ENCODE measurements at places on chromosomes 3 and 15.

GRCh38 chr3:102484363-102484762 lies 49.5 kb downstream of the ZPLD1 start:
- H3K36me3 ChIP-seq, result no peaks in the 10 kb centered on the region
- no peak overlapping the region for H3K27ac ChIP-seq

DNA sequence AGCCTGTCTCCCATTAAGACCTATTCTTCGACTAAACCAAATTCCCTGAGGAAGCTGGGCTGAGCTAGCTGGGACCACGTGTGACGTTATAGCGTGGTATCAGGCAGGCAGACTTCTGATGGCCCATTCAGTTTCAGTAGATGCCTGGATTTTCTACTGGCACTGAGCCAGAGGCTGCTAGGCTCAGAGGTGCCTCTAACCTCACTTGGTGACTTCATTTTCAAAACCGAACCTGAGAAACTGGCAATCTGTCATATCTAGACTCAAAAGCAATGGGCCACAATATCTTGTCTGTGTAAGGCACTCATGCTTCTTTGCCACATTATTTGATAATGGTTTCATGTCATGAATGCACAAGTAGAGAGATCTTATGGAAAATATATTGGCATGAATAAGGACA lies 352.1 kb upstream of the AZI2 start:
- no peak for DNase-seq
- H3K36me3 ChIP-seq, result no peaks in the 10 kb centered on the region
- no peak overlapping the region for H3K4me3 ChIP-seq
- H3K4me1 ChIP-seq, result peaks cover 8% of the 10 kb centered on the region
- H3K27ac ChIP-seq, result no peak overlapping the region

GRCh38 chr3:85875589-85875988 lies 916.8 kb downstream of the CADM2 start:
- no peak overlapping the region for H3K27ac ChIP-seq
- H3K36me3 ChIP-seq, result no peaks in the 10 kb centered on the region
- H3K4me3 ChIP-seq, result no peak overlapping the region
- no peaks in the 10 kb centered on the region for H3K27me3 ChIP-seq
- DNase-seq, result no peak

DNA sequence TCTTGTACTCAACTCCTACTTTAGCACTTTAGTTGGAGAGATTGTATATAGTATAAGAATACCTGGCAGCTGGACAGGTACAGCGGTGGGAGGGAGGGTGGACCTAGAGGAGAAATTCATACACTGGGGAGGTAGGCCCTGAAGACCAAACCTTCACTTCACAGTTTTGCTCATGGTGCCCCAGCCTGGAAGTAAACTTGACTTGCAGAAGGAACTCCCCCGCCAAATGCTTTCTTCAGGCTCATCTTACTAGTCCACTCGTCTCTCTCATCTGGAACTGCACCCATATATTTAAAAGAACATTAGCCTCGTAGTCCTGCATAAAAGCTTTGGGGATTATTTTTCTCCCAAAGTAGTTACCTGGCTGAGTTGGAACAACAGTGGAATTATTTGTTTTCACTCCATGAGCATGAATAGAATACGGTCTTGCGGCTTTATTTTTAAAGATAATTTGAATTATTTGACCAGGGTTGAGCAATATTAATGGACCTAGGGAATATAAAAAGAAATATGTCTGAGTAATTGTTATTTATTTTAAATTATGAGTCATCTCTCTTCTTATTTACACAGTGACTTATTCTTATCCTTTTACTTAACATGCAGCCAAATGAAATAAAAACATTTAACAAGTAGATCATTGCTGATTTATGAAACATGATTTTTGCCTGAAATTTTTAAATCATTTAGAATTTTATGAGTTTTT lies 25.5 kb upstream of the CP start:
- H3K36me3 ChIP-seq, result no peaks in the 10 kb centered on the region
- DNase-seq, result no peak
- no peak overlapping the region for H3K27ac ChIP-seq
- no peaks in the 10 kb centered on the region for H3K27me3 ChIP-seq
- no peak overlapping the region for H3K4me3 ChIP-seq

GRCh38 chr15:70856884-70857561 lies 3.1 kb upstream of the LARP6 start:
- H3K4me3 ChIP-seq, result no peak overlapping the region
- H3K36me3 ChIP-seq, result no peaks in the 10 kb centered on the region
- no peaks in the 10 kb centered on the region for H3K27me3 ChIP-seq
- DNase-seq, result peak; percentile 74

DNA sequence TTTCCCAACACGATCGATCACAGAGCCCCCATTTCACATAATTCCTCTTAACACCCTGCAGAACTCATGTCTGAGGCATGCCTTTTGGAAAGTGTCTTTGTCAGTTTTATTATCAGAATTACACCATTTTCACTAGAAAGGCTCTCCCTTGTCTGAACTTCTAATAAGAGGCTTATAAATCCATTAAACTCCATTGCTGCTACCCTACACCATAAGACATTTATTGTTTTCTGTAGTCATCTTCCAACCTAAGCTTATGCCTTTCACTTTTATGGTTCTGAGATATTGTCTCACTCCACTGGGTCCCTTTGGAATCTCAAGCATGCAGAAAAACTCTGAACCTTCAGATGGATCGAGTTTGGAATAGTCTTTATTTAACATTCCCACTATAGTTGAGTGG lies 50.2 kb upstream of the TPM1 start:
- no peak overlapping the region for H3K27ac ChIP-seq
- no peaks in the 10 kb centered on the region for H3K27me3 ChIP-seq
- H3K4me1 ChIP-seq, result no peaks in the 10 kb centered on the region
- no peak for DNase-seq
- no peak overlapping the region for H3K4me3 ChIP-seq

DNA sequence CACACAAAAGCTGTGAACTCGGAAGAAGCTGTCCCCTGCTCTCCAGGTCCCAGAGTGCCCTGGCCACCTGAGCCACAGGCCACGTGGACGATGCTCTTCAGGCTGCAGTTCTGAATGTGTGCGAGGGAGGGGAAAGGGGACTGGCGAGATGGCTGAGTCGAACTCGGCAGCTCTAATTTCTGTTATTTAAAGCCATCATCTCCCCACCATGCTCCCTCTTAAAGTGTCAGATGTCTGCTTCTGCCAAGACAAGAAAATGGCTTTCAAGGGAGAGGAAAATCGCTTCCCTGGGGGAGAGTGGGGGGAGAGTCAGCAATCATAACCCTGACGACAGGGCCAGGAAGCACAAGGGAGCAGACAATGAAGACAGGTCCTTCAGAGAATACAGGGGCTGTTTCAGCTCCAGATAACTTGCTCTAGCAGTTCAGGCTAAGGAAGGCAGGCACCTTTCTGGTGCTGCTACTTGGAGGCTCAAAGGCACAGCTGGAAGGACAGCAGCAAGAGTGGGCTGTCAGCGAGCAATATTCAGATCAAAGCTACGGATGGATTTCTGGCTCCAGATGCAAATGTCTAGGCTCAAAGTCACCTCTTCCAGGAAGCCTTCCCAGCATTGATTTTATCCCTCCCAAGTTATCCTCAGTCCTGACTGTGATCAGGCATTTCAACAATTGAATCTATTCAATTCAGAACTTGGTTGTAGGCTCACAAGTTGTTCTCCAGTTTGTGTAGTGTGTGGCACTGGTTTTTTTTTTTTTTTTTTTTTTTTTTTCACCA lies 15.5 kb upstream of the CCDC33 start:
- no peak overlapping the region for H3K27ac ChIP-seq
- H3K27me3 ChIP-seq, result no peaks in the 10 kb centered on the region
- H3K4me3 ChIP-seq, result no peak overlapping the region
- DNase-seq, result no peak
- H3K4me1 ChIP-seq, result no peaks in the 10 kb centered on the region

GRCh38 chr3:105618556-105618955 lies 250.3 kb downstream of the CBLB start:
- no peaks in the 10 kb centered on the region for H3K4me1 ChIP-seq
- H3K36me3 ChIP-seq, result no peaks in the 10 kb centered on the region
- H3K4me3 ChIP-seq, result no peak overlapping the region
- no peak overlapping the region for H3K27ac ChIP-seq

- no peaks in the 10 kb centered on the region for H3K27me3 ChIP-seq
- no peaks in the 10 kb centered on the region for H3K36me3 ChIP-seq
- no peak overlapping the region for H3K4me3 ChIP-seq
Observed at GRCh38 chr15:100635406-100636071, 33.1 kb downstream of the ASB7 start.

DNA sequence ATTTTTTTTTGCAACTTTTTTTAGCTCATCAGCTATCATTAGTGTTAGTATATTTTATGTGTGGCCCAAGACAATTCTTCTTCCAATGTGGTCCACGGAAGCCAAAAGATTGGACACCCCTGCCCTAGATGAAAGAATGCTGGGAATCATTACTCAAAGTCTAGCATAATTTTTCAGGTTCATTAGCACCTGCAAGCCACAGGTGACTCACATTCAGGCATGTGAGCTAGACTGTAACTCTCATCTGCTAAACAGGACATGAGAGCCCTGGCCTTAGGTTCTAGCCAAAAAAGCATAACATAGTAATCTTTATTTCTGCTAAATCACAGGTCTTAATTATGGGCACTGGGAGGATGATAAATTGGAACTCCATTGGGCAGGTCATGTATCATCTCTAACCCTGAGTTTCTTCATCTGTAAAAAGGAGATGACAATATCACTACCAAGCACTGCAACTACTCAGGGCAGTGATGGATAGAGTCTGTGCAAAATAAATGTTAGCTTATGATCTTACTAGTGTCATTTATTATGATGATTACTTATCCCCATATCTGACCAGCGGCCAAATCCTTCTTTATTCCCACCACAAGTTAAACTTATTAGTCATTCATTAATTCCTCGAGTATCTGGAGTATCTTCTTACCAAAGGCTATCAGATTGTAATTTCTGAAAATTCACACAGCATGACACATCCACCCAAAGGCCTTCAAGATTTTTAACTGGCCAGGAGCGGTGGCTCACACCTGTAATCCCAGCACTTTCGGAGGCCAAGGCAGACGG lies 125.0 kb downstream of the PLD1 start:
- no peak overlapping the region for H3K27ac ChIP-seq
- DNase-seq, result no peak
- H3K4me3 ChIP-seq, result no peak overlapping the region
- H3K4me1 ChIP-seq, result no peaks in the 10 kb centered on the region
- H3K36me3 ChIP-seq, result no peaks in the 10 kb centered on the region
- H3K27me3 ChIP-seq, result no peaks in the 10 kb centered on the region

DNA sequence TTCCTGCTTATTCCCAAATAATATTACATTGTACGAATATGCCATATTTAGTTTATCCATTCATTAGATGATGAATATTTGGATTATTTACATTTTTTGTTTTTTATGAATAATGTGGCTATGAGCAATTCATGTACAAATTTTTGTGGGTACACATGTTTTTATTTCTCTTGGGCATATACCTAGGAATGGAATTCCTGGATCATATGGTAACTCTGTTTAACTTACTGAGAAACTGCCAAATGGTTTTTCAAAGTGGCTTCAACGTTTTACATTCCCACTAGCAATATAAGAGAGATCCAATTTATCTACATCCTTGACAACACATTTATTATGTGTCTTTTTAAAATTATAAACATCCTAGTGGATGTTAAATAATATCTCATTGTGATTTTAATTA lies 362.0 kb upstream of the TMCO5A start:
- H3K4me3 ChIP-seq, result no peak overlapping the region
- H3K36me3 ChIP-seq, result no peaks in the 10 kb centered on the region
- no peaks in the 10 kb centered on the region for H3K4me1 ChIP-seq
- no peaks in the 10 kb centered on the region for H3K27me3 ChIP-seq

DNA sequence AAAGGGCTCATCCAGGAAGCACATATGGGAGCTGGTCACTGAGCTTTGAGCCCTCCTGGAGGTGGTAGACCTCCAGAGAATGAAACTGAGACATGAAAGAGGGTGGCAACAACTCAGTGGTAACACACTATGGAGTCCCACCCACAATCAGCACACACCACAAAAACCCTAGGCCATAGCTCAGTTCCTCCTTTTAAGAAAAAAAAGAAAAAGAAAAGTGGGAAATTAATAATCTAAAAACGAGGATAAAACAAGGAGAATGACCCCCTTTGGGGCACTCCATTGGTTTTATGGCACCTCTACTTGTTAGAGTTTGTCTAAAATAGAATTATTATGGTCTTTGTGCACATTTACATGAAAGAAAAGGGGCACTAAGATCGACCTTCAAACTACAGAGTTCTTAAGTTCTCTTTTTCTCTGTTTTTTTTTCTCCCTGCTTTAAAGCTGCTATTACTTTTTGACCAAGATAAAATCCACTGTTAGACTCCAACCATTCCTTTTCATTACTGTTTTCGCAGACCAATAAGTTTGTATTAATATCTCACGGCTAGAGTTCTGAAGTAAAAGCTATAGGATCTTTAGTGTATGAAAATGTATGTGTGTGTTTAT lies 40.2 kb upstream of the ZBTB20 start:
- H3K4me1 ChIP-seq, result no peaks in the 10 kb centered on the region
- no peak overlapping the region for H3K27ac ChIP-seq
- DNase-seq, result no peak
- no peaks in the 10 kb centered on the region for H3K36me3 ChIP-seq
- no peak overlapping the region for H3K4me3 ChIP-seq

DNA sequence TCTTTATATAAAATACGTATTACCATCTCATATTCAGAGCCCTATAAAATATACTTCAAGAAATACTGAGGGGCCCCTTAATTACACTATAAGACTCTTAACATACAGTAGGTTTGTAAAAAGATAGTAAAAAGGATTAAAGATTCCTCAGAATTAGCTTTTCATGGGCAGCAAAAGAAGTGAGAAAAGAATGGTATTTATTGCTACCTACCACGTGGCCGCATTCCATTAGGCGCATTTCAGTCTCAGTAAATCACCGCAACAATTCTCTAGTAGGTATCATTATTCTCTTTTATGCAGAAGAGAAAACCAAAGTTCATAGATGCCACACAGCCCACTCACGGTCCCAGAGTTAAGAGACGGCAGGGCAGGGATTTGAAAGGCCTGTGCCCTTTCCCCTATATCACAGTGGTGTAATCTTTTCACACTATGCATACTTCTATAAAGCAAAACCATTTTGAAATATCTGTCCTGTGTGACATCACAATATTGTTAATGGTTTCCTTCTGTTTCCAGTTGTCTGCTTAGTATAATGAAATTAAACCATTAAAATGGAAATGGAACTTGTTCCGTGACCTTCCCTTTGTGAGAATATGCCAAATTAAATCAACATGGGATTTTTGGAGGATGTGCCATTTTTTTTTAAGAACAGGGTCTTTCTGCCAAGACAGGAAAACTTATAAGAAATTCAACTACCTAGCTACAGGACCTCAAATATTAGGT lies 1072.2 kb downstream of the FHIT start:
- H3K36me3 ChIP-seq, result no peaks in the 10 kb centered on the region
- no peak overlapping the region for H3K4me3 ChIP-seq
- H3K27me3 ChIP-seq, result no peaks in the 10 kb centered on the region
- no peaks in the 10 kb centered on the region for H3K4me1 ChIP-seq
- no peak overlapping the region for H3K27ac ChIP-seq

GRCh38 chr3:114404590-114404989 lies 110.8 kb downstream of the TIGIT start:
- H3K27ac ChIP-seq, result peak overlapping the region; percentile 27
- peaks cover 65% of the 10 kb centered on the region for H3K4me1 ChIP-seq
- peaks cover 3% of the 10 kb centered on the region for H3K36me3 ChIP-seq
- no peaks in the 10 kb centered on the region for H3K27me3 ChIP-seq

- no peak for DNase-seq
- H3K27ac ChIP-seq, result peak overlapping the region; percentile 88
- H3K4me1 ChIP-seq, result peaks cover 65% of the 10 kb centered on the region
- H3K4me3 ChIP-seq, result no peak overlapping the region
- no peaks in the 10 kb centered on the region for H3K27me3 ChIP-seq
- no peaks in the 10 kb centered on the region for H3K36me3 ChIP-seq
Observed at GRCh38 chr3:66400411-66401156, 100.2 kb downstream of the LRIG1 start.

GRCh38 chr3:40086890-40087883 lies 222.3 kb upstream of the EIF1B start:
- no peaks in the 10 kb centered on the region for H3K27me3 ChIP-seq
- H3K27ac ChIP-seq, result no peak overlapping the region
- no peak overlapping the region for H3K4me3 ChIP-seq
- no peaks in the 10 kb centered on the region for H3K4me1 ChIP-seq
- DNase-seq, result no peak

Data from psoas muscle (tissue), 8 donors.